ENCODE measurements at places on chromosomes 2 and 18.

GRCh38 chr2:133862400-133862977 lies 294.2 kb upstream of the NCKAP5 start:
- DNase-seq: no peak

DNA sequence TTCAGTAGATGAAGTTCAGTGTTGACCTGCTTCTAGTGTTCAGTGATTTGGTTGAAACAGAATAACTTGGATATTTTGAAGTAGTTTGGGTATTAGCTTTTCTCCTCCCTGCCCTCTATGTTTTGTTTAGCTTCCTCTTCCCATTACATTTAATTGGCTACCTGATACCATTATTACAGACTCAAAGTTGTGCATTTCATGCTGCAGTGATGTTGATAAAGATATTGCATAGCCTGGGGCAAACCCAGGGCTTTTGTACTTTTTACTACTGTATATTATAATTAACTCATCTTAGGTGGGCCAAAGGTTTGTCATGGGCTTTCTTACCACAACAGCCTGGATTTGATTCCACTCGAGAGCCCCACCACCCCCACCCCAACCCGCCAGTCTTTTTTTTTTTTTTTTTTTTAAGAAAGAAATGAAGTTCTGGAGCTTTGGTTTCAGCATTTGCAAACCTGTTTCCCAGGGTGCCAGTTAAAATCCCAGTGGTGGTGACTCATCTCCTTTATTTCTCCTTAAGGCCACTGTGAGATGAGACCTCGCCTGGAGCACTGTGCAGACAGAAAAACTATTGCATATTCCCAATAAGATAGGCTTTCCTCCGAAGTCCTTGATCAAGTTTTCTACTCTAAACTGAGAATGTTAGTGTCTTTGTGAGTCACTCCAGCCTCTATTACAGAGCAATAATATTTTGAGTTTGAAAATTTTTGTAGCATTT lies 393.7 kb upstream of the FANCL start:
- DNase-seq: no peak

DNA sequence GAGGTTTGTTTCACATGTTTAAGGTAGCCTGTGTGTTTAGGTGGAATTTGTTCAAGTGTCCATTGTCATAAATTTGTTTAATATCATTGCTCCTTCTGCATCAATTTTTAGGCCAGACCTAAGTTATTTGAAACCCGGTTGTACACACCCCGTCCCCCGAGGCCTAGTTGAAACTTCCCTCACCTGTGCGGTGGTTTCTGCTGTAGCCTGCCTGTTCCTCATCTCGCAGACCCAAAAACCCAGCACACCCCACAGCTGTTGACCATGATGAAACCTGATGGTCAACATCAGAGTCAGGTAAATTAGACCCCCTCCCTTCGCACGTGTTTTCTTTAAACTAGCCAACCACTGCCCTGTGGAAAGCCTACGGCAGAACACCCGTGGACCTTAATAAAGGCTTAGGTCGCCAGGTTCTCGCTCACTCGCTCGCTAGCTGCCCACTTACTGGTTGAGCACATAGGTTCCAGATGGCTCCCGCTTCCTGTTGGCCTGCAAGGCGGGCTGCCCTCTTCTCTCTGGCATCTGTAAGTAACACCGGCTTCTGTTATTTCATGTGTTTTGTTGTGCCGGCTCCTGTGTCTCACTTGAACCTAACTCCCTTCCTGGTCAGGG lies 64.4 kb downstream of the EML6 start:
- DNase-seq: no peak

- DNase-seq: no peak
These were observed 70.1 kb upstream of the ASB18 start for GRCh38 chr2:236334122-236334876.

GRCh38 chr2:230908595-230909191 lies 16.3 kb downstream of the GPR55 start:
- DNase-seq: no peak

- DNase-seq: no peak
These were observed 25.1 kb downstream of the STK25 start for GRCh38 chr2:241483305-241483704.

DNA sequence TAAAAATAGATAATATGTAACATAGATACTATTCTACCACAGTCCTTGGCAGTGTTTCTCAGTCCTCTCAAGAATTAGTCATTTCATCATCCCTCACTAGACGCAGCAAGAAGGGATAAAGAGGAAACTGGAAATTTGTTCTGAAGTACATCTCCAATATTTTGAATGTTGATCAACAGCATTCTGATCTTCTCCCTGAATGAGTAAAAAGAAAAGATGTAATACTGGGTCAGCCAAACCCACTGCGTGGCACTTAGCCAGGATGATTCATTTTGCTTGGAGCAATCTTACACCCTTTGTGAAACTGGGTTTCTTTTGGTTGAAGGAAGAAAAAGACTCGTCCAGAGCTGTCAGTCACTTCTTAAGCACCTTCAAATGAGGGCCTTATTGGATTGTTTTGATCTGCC lies 54.1 kb downstream of the TAF1B start:
- peak; percentile 6 for DNase-seq

GRCh38 chr2:28394997-28395333 lies 2.3 kb downstream of the FOSL2 start:
- no peak for DNase-seq

DNA sequence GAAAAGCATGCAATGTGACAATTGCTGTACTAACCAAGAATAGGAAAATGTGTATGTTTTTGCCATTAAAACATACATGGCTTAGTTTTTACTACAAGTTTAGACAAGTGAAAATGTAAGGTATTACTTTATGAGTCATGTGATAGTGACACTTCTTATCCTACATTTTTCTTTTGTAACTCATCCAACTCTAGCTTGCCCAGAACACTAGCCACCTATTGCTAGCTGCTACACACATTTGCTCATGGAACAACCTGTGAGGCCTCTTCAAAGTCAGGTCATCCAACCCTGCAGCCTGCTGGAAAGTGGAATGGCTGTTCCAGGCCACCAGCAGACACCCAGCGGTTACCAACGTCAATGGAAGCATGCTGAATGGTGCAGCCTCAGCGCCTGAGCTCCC lies 1043.9 kb downstream of the TMEM182 start:
- no peak for DNase-seq

DNA sequence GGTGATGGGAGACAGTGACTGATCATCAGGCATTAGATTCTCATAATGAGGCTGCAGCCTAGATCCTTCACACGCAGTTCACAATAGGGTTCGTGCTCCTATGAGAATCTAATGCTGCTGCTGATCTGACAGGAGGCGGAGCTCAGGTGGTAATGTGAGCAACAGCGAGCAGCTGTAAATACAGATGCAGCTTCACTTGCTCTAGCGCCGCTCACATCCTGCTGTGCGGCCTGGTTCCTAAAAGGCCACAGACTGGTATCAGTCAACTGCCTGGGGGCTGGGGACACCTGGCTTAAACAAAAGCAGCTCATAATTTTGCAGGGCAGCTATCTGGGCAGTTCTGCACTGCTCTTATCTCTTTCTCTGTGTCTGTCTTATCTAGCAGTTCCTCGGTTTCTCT lies 20.4 kb upstream of the CD226 start:
- no peak for DNase-seq

DNA sequence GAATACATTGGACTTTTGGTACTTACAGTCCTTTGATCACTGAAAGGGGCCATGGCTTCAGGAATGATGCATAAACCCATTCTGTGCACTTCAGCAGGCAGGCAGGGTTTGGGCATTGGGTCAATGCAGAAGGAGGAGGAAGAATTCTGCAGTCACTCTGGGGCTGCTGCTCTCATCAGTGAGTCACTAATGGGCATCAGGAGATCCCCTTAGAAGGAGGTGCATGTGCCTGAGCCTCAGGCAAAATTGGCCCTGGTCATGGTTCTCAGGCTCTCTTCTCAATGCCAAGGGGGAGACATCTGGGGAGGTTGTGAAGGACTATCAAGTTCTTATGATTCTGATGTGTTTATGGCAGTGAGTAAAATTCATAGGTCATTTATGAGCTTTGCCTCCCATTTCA lies 52.0 kb upstream of the TNP1 start:
- DNase-seq: no peak

DNA sequence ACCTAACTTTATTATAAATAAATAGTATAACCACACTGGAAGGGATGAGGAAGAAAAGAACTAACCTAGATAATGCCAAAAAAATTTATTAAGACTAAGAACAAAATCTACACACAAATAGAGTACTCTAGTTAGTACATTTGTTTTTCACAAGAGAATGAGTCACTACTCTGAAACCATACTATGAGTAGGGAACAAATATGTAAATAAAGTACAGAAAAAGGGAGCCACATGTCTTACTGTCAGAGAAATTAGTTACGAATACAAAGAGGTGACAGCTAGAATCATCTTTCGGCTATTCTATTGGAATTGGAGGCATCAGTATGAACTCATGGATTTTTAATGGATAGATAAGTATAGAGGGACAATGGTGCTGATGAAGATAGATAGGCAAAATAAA lies 150.5 kb downstream of the COPS8 start:
- DNase-seq: no peak

- DNase-seq: no peak
These were observed 335.5 kb upstream of the NT5C1B start for GRCh38 chr2:18924886-18925285.

Data from hippocampal formation (tissue), 2 donors.